Trophoblast cell (in vitro differentiated cells and primary cell): ENCODE measurements at places on chromosomes 13 and 19.

GRCh38 chr13:31629085-31629780, 110.1 kb upstream of the RXFP2 start:
- DNase-seq = no peak

DNA sequence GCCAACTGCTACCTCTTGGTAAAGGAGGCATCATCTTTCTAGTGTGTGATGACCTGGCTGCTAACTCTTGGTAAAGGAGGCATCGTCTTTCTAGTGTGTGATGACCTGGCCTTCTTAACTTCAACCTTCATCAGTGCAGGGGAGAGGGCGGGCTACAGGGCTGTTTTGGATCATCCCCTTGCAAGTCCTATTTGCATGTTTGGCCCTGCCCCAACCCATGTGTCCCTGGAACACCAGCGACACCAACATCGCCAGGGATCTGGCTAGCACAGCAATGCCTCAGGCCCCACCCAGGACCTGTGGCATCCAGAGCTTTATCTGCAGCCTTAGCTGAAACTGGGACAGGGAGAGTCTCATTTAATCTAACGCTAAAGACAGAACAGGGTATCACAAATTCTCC, 492.4 kb downstream of the MYO16 start:
- DNase-seq = no peak

- no peak for DNase-seq
Measured at GRCh38 chr19:12913011-12913561, 6.0 kb downstream of the SYCE2 start.

DNA sequence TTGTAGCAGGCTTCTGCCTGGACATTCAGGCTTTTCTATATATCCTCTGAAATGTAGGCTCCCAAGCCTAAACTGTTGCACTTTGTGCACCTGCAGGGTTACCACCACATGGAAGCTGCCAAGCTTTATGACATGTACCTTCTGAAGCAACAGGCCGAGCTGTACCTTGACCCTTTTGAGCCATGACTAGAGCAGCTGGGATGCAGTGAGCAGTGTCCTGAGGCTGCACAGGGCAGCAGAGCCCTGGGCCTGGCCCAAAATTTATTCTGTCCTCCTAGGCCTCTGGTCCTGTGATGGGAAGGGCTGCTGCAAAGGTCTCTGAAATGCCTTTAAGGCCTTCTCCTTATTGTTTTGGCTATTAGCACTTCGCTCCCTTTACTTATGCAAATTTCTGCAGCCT, 23.5 kb upstream of the CD177 start:
- no peak for DNase-seq

- DNase-seq = peak; percentile 64
Measured at GRCh38 chr13:110756219-110756631, 42.7 kb downstream of the ING1 start.

- no peak for DNase-seq
Measured at GRCh38 chr19:1474011-1474764, 4.8 kb downstream of the C19orf25 start.
